ENCODE measurements at places on chromosomes 6 and 20.

DNA sequence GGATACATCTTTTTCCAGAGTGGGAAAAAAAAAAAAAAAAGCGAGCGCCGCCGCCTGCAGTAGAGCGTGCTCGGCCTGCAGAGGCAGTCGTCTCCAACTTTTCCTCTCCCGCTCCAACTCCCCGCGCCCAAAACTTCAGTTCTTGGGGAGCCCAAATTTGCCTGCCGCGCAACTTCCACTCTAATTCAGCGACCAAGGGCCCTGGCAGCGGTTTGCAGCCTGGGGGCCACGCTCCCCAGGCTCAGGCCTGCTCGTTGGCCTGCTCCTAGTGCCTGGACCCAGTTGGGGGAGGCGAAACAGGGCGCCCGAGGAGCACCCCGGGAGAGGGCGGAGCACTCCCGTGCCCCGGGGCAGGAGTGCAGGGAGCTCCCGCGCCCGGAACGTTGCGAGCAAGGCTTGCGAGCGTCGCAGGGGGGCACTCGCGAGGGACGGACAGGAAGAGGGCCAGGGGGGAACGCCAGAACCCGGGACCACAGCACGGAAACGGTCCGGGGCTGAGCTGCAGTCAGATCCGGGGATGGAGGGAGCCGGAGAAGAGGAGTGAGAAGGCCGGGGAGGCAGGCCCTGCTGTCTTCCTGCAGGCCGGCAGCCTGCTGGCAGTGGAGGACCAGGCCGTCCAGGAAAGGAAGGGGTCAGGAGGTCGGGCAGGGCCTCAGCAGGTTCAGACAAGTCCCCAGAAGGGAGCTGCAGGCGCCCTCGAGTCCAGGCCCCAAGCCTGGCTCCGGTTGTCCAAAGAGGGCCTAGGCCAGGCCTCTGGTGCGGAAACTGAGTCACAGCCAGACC is at the start of gene STX16:
Gene STX16 (plus strand): TSS at position 508 of the 783 bp plus-strand sequence. CDS start 724 bp downstream, outside the sequence.
- DNase-seq = peak; percentile 100

DNA sequence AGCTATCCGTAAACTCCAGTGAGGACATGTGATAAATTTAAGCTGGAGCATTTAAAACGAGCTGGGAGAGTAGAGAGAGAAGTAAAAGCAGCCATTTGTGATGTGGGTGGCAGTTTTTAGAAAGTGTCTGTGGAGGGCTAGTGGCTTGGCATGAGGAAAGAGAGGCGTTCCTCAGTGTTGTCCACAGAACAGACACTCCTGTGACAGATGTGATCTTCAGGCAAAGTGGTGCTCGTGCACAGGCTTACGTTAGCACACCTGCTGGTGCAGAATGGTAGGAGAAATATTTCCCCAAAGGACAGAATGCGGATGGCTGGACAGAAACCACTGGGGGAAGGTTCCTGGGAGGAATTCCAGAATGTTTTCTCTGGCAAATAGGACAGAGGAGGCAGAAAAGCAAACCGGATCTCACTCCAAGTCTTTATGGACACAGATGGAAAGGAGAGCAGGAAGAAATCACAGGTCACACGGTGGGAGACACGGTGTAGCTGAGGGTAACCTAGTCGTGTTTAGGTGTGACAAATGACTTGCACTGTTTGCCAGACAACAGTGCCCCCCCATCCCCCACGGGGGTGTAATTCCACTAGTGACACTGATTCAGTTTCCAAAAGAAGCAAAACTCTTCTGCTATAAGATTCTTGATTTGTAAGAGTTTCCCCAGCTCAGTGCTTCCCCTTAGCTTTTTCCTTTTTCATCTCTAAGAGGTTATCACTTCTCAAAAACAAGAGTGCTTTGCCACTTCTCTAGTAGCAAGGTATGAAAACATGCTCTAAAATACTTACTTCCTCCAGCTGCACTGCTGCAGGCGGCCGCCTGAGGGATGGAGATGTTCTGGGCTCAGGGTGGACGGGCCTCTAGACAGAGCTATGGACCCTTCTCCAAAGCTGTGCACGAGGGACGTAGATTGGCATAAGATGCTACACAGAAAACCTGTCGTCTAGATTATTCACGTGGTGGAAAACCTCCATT is 293.2 kb downstream of the QKI start:
- no peak for DNase-seq

- DNase-seq = no peak
These were observed 14.6 kb downstream of the PRRC2A start for GRCh38 chr6:31634969-31635575.

GRCh38 chr20:36572701-36573102 is 695 bp upstream of the TGIF2 start:
- no peak for DNase-seq

GRCh38 chr20:40718982-40719729 is 30.1 kb upstream of the MAFB start:
- no peak for DNase-seq

DNA sequence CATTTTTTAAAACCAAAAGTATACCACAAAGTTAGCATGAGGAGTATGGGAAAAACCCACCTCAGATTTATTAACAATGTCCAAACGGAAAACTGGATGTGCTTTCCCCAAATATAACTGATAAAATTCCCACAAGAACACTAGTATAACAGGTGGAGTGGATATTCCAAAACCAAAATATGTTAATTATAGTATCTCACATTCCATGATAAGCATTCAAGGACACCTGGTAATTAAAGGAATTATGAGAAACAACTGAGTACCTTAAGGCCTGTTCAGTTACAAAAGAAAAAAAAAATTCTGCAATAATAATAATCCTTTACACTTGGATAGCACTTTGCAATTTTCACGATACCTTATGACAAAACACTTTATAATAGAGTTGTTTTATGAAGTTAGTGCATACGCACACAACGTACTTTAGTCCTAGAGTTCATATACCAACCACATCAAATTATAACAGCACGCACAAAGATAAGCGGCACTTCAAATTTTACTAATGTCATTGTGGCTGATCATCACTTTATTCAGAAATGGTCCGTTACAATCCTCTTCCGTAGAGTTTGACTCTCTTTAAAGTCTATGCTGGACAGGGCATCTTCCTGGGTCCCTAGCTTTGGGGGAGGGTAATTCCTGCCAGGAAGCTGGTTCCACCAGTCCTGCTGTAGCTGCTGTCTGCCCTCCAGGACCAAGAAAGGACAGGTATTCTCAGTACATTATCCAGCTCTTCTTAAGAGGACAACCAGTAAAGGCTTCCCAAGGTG is 1.7 kb downstream of the CDK19 start:
- peak; percentile 24 for DNase-seq

- DNase-seq = no peak
These were observed 13.4 kb downstream of the CYP24A1 start for GRCh38 chr20:54160065-54161007.

GRCh38 chr6:110714143-110714542 is 101.1 kb downstream of the CDK19 start:
- DNase-seq = no peak

GRCh38 chr6:164069350-164069990 is 655.0 kb downstream of the QKI start:
- DNase-seq = no peak

GRCh38 chr20:6173481-6173880 is 50.7 kb upstream of the FERMT1 start:
- DNase-seq = no peak

- no peak for DNase-seq
These were observed 53.2 kb downstream of the MAN1A1 start for GRCh38 chr6:119296036-119297035.

DNA sequence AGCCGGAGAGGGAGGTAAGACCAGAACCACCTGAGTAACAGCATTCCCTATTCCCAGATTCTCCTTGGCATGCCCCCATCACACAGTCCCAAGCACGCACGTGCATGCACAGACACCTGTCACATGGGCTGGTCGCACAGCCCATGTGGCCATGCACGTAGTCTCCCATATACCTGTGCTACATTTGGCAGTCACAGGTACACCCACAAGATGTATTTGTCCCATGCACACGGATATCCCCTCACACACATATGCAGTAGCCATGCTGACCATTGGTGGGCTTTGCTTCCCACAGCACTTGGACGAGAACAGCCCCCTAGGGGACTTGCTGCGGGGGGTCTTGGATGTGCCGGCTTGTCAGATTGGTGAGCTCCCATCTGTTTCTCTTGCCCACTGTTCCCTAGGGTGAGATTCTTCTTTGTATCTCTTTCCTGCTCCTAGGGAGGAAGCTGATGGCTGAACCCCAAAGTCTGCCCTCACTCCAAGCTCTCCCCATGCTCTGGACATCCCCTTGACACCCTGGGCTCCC is 31.9 kb downstream of the PLCG1 start:
- no peak for DNase-seq

- DNase-seq = no peak
These were observed 276.0 kb upstream of the SGK1 start for GRCh38 chr6:134593887-134594286.

DNA sequence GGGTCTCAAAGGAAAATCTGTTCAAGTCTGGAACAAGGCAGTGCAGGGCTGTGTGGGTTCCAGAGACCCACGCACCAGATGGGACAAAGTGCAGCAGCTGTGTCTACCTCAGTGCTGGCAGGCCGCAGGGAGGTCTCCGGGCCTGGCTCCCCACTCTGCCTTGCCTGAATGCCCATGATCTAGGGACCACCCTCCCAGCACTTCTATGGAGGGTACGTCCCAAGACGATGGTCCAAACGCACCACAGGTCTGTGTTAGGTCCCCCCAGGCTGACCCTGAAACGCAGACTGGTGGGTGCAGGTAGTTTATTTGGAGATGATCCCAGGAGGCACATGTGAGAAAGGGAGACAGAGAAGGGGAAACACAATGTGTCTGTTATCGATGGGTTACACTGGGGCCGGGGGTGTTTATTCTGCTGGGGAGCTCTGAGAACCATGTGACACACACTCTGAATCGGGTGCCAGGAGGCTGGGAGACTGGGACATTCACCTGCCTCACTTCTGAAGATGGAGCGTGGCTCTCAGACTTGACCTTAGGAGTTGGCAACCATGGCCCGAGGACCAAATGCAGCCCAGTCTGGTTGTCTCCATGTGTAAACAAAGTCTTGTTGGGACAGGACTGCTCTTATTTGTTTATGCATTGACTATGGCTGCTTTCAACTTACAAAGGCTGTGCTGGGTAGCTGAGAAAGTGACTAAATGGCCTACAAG is 21.7 kb downstream of the CST9L start:
- no peak for DNase-seq

DNA sequence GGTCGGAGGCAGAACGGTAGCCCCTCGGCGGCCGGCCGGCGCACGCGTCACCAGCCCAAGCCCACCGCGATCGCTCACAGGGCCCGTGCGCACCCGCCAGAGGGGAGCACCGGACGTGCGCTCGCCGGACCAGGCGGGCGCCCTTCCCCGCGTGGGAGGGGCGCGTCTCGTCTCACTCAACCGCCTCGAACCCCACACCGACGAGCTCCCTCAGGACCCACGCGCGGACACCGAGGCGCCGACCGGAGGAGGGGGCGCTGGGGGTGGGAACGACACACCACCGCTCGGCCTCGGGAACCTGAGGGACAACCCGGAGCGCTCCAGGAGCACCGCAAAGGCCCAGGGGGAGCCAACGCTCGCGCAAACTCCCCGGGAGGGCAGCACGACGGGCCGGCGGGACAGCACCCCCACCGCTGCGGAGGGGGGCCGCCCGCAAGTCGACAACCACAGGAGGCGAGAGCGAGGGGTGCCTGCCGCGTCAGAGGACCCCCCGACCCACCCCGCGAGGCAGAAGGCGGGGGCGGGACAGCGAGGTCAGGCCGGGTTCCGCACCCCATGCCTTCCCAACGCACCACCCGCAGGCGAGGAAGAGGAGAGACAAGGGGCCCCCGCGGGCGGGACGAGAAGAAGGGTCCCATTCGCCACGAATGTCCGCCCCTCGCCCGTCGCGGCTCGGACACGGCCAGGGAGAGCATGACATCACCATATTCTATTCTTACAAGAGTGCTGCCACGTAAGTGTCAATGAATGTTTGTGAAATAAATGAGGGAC is 512.7 kb upstream of the ZNF337 start:
- no peak for DNase-seq

GRCh38 chr6:140202964-140203515 is 828.6 kb upstream of the CITED2 start:
- no peak for DNase-seq

DNA sequence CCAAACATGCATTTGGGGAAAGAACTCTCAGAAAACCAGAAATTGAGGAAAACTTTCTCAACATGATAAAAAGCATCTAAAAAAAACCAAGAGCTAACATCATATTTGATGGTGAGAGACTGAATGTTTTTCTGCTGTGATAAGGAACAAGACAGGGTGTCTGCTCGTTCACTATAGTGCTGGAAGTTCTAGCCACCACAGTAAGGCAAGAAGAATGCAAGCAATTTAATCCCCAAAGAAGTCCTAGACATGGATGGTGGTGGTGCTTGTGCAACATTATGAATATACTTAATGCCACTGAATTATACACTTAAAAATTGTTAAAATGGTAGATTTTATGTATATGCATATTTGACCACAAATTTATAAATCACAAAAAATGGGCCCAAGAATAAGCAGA is 53.4 kb downstream of the LYRM2 start:
- DNase-seq = no peak

DNA sequence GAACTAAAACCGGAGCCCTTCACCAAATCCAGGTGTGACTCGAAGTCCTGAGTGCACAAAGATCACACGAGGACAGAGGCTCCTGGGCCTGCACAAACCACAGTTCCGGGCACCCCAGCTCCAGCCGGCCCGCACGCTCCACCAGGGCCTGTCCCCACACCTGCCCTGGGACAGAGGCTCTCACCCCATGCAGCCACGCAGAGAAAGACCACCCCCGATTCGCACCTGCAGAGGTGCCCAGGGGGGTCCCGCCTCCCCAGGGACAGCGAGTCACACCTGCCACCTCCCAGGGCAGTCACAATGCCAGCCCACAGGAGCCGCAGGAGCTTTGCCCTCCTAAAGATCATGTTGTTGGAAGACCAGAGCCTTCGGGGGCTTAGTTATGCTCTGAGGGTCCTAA is 25.4 kb upstream of the MRGBP start:
- no peak for DNase-seq

GRCh38 chr6:18088419-18089296 is 33.8 kb downstream of the NHLRC1 start:
- no peak for DNase-seq

- no peak for DNase-seq
These were observed 26.7 kb downstream of the TMC2 start for GRCh38 chr20:2563116-2563515.

GRCh38 chr6:149164199-149164750 is 153.2 kb upstream of the TAB2 start:
- DNase-seq = no peak

DNA sequence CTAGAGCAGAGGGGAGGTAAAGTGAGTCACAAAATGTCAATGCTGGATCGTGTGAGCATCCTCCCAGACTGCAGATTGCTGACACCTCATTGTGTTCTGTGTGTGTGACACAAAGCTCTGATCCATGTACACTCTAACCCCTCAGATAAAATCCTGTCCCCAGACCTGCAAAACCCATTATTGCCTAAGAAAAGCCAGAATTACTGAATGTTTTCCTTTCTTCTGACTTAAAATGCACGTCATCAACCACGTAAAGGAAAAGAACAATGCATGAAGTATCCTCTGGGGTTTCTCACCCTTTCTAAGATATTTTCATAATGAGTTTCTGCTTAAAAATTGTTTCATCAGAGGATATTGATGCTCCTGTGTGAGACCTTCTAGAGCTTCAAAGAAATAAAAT is 218.0 kb upstream of the PREP start:
- no peak for DNase-seq

All from RWPE1 (cell line).